ENCODE measurements at places on chromosomes 5 and 9. TPM values are rescaled to one million over a fixed set of nuclear protein-coding genes. Genes with fewer than 3 reads are reported as not detected.

CCL27 gene
- total RNA-seq, result not detected

COX7C gene
- 644 TPM for total RNA-seq

BTNL9 gene
- total RNA-seq, result 0.88 TPM

SLC25A48 gene
- not detected for total RNA-seq

SH3RF2 gene
- 3.0 TPM for total RNA-seq

HARS1 gene
- total RNA-seq, result 81.3 TPM

FAM151B gene
- 1.8 TPM for total RNA-seq

SPINK13 gene
- not detected for total RNA-seq

SHISAL2B gene
- not detected for total RNA-seq
